ENCODE measurements at places on chromosomes 4 and X.

DNA sequence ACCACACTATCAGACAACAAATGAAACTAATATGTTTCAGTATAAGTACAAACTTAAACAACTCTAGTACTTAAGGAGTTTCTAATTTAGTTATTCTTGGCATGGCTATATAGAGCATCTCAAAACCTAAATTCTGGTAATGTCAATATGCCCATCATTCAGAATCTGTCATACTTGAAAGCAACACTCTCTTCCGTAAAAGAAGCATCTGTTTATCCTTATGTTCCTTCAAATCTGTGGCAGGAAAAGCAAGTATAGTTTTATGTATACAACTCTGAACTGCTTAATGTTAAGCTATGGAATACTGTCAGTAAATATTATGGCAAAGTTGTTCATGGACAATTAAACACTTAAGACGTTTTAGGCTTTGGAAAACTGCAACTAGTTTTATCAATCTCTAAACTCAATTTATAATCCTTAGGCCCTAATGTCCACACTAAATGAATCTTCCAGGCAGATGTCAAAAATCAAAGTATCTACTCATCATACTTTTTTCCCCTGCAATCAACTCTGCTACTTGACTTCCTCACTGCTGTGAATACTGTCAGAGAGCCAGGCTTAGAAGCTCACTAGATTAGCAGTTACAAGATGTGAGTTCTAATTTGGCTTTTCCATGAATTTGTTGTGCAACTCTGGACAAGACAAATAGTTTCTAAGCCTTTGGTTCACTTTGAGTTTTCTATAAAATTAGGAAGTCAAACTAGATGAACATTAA is 109.4 kb downstream of the SCLT1 start:
- no peak for DNase-seq

DNA sequence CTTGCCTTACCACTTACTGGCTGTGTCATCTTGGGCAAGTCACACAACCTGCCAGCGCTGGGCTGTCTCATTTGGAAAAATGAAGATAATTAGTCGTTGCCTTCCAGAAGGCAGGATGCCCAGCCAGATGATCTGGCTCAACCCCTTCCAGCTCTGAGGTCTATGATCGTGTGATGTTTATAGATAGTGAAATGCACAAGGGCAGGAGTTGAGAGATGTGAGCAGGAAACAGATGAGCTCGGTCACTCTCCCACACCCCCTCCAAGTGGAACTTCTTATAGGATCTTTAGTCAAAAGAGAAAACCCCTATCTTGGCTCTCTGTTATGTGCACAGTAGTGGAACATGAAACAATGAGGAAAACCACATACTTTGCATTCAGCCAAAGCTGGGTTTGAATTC is 336.8 kb upstream of the PPARGC1A start:
- DNase-seq = peak; percentile 84

GRCh38 chr4:103867311-103867710 is 147.5 kb upstream of the TACR3 start:
- DNase-seq = no peak

GRCh38 chr4:2142630-2143427 is 83.7 kb downstream of the NAT8L start:
- no peak for DNase-seq

GRCh38 chr4:151628001-151628608 is 132.7 kb downstream of the GATB start:
- DNase-seq = no peak

DNA sequence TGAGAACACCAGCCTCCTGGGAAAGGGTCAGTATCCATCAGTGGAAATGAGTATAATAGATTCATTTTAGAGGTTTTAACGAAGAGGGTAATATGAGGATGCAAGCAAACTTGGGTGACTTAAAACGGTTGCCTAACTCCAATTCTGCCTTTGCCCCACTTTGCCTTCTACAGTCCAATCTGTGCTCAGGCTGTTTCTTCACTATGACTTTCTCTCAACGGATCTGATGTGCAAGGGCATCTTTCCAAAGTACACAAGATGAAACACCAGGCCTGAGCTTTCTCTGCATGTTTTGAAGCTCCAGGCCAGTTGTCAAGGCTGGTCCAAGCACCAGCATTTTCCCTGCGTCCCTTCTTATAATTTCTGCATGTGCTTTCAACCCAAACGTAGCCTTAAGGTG is 68.0 kb upstream of the TMEM164 start:
- DNase-seq = peak; percentile 74

DNA sequence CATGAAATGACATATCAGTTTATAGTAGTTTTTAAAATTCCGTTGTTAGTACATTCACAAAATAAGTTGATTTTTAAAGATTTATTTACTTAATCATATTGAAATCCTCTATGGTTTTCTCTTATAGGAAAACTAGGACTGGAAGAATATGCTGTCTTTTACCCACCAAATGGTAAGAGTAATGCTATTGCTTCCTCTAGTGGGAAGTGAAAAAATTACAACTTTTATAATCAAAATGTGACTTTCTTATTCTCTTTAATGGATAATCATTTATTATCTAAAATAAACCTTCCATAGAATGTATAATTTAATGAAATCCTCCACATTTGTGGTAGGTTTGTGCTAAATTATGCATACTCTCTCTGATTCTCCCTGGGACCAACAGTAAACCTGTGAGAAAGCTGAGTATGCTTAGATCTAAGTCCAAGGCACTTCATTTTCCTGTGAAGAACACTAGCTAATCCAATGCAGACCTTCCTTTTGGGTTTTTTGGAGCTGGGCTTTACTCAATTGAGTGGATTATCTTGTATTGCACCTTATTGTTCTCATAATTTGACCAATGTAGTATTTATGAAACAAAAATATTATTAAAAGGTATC is 136.2 kb downstream of the TBC1D19 start:
- DNase-seq = peak; percentile 14

DNA sequence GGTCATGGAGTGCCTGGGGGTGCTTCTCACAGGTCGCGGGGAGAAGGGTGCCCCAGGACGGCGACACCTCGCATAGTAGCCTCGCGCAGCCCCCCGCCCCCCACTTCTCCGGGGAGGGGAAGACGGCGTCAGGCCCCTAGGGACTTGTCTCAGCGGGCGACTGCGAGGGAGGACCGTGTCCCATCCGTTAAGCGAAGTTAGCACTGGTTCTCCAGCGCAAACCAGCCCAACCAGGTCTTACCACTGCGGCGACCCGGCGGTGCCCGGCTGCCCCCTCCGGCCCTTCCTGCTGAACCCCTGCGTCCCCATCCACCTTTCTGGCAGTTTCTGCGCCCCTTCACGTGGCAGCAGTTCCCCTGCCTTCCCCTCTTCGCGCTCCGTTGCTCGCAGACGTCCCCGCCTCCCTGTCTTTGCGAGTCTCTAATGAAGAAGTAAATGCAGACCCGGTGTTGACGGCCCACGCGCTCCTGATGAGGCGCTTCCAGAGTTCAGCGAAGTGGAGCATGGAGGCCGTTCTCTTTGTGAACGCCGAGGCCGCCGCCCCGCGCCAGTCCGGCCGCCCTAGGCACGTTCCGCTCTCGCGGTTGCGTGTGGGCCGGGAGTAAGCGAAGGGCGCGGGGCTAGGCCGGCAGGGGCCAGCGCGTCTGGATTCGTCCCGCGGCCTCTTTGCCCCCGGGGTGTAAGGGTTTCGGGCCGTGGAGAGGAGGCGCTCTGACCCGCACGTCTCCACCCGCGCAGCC is 3.0 kb downstream of the SLIT2 start:
- DNase-seq = peak; percentile 30

- no peak for DNase-seq
Measured at GRCh38 chr4:105236916-105237311, 90.2 kb downstream of the TET2 start.

DNA sequence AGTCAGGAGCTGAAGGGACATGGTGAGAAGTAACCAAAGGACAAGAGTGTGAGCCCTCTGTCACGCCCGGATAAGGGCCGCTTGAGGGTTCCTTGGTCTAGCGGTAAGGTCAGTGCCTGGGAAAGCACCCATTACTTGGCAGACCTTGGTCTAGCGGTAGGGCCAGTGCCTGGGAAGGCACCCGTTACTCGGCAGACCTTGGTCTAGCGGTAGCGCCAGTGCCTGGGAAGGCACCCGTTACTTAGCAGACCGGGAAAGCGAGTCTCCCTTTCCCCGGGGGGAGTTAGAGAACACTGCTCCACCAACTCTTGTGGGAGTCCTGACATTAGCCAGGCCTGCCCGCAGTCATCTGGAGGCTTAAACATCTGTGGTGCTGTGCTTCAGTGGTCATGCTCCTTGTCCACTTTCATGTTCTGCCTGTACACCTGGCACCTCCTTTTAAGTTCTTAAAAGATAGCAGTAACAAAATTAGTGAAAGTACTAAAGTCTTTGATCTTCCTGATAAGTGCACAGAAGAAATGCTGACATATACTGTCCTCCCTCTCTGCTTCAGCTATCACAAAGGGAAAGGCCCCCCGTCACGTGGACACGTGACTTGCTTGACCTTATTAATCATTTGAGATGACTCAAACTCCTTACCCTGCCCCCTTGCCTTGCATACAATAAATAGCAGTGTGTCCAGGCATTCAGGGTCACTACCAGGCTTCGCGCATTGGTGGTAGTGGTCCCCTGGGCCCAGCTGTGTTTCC is 9.3 kb upstream of the SEC24B start:
- DNase-seq = no peak

DNA sequence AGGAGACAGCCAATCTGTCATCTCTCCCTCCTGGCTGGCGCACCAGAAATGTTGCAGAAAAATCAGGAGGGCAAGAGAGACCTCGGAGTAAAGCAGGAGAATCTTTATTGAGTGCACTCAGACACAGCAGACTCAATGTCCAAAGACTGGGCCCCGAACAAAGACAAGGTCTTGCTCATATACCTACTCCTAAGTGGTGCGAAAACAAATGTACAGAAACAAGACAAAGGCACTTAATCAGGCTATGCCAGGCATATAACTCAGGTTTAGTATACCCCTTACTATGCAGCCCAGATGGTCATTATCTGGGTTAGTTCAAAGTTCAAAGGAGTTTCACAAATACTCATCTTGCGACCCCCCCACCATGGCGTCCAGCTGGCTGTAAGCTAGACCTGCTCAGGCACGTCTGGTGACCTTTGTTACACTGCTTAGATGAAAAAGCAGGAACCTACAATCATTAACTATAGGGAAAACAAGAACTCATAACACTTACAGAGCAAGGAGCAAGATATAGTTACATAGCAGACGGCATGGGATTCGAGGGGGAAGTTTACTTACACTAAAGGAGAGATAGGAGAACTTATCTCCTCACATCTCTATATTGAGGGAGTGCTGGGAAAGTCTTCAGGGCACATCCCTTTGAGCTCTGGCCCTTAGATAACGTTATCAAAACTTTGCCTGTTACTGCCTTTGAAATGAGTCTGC is 27.5 kb downstream of the SULT1E1 start:
- no peak for DNase-seq

DNA sequence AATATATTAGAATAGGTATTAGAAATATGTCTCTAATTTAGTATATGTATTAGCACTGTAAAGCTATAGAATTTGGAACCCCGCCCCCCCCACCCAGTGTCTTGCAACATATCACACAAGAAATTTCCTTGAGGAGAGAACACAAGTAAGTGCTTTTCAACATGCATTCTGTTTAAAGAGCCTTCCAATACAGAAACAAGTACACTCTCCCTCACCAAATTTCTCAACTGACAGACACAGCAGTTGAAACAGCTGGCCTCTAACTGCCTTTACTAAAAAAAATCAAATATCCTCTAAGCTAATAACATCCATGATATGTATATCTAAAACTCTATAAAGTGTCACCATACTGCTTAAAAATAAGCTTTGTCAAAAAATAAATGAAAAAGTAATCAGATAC is 12.4 kb downstream of the CAMK2D start:
- DNase-seq = no peak

DNA sequence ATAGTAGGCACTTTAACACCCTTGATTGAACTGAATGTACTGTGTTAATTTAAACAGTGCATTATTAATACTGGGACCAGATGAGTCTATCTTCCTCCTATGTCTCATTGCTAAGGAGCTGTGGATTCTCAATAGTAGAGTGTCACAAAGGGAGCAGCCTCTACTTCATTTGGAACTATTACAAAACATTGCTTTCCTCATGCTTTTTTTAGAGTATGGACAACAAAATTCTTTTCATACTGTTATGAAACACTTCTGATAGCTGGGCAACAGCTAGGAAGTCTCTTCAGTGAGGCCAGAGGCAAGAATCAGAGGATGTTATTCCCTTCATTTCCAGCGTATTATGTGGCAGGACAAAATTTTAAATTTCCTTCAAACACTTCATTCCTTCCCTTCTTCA is 160.8 kb downstream of the FBXO8 start:
- peak; percentile 7 for DNase-seq

GRCh38 chr4:151417164-151417571 is 8.2 kb downstream of the FHIP1A start:
- peak; percentile 34 for DNase-seq

DNA sequence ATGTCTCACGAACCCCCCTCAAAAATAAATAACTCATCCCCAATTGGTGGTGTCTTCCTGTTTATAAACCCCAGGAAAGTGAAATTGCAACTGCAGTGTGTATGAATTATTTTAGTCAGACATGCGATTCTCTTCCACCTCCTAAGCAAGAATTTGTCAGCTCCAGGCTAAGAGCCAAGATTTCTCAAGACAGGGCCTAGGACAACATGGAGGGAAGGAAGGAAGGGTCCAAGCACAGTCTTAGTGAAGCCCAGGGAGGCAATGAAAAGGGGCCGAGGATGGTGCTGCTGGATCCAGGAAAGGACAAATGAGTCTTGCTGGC is 20.0 kb downstream of the SH3KBP1 start:
- DNase-seq = peak; percentile 55

DNA sequence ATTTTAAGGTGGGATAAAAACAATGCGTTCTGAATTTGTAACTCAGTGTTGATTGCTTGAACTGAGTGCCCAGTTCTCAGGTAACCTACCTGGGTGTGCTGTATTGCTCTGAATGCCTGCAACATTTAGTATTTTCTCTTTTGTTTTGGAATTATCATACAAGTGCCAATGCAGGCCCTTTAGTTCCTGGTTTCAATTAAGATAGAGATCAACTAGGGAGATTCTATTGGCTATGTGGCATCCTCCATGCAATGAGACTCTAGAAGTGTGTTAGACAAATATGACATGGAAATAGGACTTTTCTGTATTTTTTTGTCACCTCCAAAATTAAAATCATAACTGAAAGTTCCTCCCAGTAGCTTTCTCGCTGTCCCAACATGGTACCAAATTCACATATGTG is 438.7 kb upstream of the IGFBP7 start:
- no peak for DNase-seq

GRCh38 chr4:126697748-126698147 is 935.0 kb upstream of the INTU start:
- peak; percentile 53 for DNase-seq

DNA sequence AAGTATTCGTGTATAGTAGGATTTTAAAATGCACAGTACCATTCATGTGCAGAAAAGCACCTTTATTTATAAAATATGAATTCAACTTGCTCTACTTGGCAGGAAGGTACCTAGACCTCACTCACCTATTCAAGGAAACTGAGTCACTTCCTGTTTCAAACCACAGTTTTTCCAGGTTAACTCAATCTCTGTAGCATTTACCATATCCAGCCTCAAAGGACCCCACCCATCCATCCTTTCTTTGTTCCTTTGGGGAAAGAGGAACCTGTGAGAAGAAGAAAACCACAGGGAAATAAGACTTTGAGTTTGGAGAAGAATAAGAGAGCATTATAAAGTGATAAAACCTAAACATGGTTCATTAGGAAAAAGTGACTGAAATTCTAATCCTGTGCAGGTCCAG is 250.7 kb downstream of the CBR4 start:
- no peak for DNase-seq

- no peak for DNase-seq
Measured at GRCh38 chr4:28555866-28556265, 1695.2 kb downstream of the STIM2 start.

All from fibroblast of gingiva (primary cell).